ENCODE measurements at places on chromosomes 3 and 15.
A peak's percentile ranks its signal among the peaks of the same experiment; 100 is the strongest.

DNA sequence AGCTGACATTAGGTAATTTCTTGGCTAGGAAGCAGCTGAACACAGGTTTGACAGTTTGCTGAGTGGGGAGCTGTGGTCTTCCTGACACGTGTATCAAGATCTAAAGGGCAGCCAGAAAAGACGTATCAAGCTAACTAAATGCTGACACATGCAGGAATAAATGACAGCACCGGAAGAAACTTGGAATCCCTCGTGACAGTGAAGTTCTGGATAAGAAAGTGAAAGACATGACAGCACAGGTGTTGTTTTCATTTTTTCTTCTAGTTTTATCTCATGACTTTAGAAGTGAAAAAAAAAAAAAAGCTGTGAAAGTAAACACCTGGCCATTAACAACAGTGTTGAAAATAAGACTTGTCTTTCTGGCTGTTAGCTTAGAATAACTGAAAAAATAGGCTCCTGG is 48.7 kb downstream of the FGF7 start:
- DNase-seq, result no peak

- no peak for DNase-seq
Measured at GRCh38 chr15:60352525-60352924, 45.3 kb downstream of the ANXA2 start.

DNA sequence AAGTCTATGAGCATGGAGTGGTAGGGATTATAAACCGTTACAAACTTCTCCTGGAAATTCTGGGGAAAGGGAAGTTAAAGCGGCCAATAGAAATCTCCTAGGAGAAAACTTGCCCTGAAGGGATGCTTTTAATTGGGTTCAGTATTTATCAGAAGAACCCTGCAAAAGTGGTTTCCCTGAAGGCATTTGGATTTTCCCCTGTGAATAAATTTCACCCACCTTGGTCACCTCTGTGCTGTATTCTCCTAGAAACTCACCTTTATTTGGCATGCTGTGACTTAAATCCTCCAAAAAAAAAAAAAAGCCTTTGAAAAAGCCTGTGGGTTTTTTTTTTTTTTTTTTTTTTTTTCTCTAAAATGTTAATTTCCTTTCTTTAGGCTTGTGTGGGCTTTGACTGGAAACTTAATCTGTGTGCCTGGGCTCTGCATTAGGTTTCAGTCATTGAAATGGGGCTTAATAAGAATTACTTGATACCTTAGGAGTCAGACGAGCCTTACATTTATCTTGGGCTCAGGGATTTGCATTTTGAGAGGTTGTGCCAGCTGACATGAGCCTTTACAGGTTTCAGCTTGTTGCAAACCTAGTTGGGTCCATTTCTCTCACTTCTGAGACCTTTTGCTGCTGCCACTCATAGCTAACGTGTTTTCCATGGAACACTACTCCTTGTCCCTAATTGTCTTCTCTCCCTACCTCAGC is 22.0 kb downstream of the TGFBR2 start:
- DNase-seq, result no peak

GRCh38 chr3:143334231-143334630 is 214.7 kb downstream of the CHST2 start:
- no peak for DNase-seq

- DNase-seq, result no peak
Measured at GRCh38 chr3:194176274-194176991, 40.5 kb downstream of the HES1 start.

DNA sequence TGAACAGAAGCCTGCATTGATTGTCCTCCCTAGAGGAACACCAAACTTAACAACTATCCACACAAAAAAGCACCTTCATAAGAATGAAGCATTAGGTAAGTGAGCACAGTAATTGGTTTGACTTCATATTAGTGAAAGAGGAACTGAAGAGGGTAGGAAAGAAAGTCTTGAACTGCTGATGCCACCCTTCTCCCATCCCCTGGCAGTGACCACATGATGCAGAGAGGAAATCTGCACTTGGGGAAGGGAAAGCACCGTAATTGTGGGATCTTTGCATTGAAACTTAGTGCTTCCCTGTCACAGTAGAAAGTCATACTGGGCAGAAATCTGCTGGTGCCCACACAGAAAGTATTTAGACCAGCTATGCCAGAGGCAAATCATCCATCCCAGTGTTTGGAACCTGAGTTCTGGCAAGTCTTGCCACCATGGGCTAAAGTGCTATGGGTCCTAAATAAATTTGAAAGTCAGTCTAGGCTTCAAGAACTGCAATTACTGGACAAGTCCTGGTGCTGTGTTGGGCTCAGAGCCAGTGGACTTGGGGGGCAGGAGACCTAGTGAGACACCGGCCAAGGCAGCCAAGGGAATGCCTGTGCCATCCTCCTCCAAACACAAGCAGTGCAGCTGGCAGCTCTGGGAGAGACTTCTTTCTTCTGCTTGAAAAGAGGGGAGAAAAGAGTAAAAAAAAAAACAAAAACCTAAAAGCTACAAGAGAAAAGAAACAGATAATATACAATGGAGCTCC is 63.6 kb downstream of the SLC15A2 start:
- DNase-seq, result no peak

- no peak for DNase-seq
Measured at GRCh38 chr15:59180945-59181600, 25.6 kb upstream of the LDHAL6B start.

- DNase-seq, result no peak
Measured at GRCh38 chr3:150341891-150342290, 66.2 kb upstream of the TSC22D2 start.

- peak; percentile 32 for DNase-seq
Measured at GRCh38 chr3:143121241-143122088, 1.9 kb downstream of the CHST2 start.

DNA sequence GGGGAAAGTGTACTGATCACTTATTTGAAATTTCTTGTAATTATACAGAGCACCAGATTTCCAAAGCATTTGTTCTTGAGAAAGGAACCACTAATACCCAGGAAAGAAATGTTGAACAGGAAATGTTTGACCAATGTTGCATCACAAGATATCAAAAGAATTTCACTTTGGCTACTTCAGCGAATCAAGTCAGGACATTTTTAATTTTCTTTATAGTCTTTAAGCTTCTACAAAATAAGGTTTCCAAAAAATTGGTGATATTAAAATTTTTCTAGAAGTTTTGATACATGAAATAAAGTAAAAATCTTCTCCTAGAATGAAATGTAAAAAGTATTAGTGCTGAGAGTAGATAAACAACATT is 421.9 kb downstream of the MECOM start:
- DNase-seq, result no peak

GRCh38 chr15:74828835-74829234 is 2.4 kb downstream of the CPLX3 start:
- DNase-seq, result peak; percentile 21

DNA sequence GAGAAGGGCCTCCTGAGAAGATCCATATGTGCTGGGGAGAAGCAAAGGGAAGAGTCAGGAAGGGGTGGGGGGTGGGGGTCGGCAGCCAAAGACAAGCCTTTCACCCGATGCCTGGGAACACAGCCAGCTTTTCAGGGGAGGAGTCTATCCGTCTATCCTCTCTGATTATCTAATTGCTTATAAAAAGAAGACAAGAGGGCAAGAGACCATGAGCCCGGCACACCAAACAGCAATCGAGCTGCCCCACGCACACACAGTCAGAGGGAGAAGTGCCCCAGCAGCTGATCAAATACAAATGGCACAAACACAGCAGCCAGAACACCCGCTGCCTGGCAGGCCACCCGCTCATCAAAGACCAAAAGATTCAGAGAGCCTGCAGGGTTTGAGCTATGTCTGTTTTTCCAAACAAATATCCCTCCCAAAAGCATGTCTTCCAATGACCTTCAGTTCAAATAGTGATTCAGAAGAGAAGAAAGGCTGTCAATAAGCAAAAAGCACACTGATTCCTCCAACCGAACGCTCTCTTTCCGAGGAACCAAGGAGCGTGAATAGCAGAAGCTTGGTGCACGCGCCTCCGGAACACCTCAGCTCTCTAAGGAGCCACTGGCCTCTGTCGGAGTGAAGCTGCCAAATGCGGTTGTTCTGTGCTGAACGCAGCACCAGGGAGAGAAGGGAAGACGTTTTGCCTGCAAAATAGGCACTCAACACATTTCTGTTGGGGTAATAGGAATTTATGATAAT is 419.2 kb downstream of the OCA2 start:
- DNase-seq, result no peak

- no peak for DNase-seq
Measured at GRCh38 chr3:50050361-50050760, 38.4 kb upstream of the RBM5 start.

- no peak for DNase-seq
Measured at GRCh38 chr3:11507719-11508118, 136.0 kb downstream of the VGLL4 start.

DNA sequence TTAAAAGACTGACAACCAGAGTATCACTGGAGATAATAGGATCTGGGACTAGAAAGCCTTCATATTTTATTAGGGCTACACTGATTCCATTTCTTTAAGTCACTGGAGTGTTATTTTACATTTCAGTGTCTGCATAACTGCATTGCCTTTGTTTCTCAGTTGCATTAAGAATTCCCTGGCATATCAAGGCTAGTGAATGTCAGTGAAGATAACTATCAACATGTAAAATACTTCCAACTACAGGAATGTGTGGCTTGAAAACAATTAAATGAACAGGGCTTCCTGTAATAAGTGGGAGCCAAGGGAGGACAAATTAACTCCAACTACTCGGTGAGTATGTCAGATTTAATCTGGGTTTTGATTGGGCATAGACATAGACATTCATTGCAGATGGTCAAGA is 628.5 kb downstream of the ROBO2 start:
- no peak for DNase-seq

GRCh38 chr3:16060358-16060852 is 114.1 kb upstream of the GALNT15 start:
- no peak for DNase-seq

DNA sequence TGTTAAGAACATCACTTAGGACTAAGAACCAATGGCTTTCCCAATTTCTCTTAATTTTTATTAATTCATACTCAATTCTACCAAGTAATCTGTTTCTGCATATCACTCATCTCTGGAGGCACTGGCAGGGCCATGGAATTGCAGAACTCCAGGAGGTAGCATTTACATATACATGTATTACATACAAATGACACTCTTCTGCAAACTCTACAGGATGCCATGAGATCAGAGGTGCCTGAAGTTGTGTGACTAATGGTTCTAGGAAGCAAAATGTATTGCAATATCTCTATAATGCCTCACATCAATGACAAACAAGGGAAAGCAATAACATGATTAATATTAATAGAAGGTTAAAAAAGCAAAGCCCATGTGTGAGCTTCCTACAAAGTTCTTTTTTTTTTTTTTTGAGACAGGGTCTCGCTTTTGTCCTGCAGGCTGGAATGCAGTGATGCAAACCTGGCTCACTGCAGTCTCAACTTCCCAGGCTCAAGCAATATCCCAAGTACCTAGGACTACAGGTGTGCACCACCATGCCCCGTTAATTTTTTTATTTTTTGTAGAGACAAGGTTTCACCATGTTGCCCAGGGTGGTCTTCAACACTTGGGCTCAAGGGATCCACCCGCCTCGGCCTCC is 33.0 kb downstream of the DENND6A start:
- no peak for DNase-seq

DNA sequence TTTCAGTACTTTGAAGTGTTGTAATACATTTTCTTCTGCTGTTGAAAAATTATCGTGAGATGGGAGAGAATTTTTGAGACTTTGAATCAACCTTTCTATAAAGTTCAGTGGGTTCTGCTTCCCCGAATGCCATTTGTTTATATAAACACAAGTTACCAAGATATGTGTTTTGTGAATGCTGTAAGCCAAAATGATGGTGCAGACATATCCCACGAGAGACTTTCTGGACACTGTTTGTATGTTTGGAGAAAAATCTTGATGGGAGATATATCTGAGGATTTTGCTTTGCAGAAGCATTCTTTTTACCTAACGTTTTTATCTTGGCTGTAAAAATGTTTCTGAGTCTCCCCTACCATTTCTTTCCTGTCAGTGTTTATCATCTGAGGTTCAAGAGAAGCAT is 526.6 kb upstream of the ZNF717 start:
- no peak for DNase-seq

DNA sequence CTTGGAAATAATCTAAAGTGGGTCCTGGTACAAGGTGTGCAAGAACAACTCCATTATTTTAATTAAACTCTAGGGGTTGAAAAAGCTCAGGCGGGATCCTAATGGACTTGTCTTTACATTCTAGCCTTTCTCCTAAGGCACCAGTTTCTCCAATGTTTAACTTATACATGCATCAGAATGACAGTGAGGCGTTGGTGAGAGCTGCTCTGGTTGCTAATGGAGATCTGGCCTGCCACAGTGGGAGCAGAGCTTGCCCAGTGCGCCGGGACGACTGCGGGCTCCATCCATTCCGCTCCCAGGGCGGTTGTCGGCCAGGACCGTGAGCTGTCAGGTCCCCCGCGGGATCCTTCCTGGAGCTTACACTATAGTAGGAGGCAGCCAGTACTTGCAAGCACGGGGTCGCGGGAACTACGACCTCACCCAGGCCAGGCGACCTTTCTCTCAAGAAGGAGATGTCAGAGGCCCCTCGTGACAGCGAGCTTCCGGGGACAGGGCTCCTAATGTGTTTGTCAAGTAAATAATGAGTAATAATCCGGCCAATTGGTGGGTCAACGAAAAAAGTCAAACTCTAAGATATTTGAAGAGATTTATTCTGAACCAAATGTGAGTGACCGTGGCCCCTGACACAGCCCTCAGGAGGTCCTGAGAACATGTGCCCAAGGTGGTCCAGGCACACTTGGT is 991 bp upstream of the HIGD1A start:
- no peak for DNase-seq

GRCh38 chr15:52567871-52568600 is 794 bp downstream of the ARPP19 start:
- DNase-seq, result no peak

GRCh38 chr3:25460751-25461150 is 32.7 kb downstream of the RARB start:
- no peak for DNase-seq

DNA sequence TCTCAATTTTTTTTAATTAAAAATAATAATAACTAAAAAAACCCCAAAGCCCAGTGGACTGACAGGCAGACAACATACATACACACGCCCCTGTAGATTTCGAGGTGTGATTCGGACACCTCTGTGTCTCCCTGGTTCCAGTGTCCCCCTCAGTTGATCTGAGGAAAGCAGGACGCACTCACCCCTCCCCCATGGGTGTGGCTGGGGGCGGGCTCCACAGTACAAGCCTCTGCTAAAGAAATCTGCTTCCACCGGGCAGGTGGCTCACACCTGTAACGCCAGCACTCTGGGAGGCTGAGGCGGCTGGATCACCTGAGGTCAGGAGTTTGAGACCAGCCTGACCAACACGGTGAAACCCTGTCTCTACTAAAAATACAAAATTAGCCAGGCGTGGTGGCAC is 33.8 kb upstream of the BLM start:
- no peak for DNase-seq

GRCh38 chr3:9194509-9195184 is 54.8 kb downstream of the SRGAP3 start:
- no peak for DNase-seq

GRCh38 chr15:70770863-70771262 is 7.5 kb upstream of the UACA start:
- no peak for DNase-seq

DNA sequence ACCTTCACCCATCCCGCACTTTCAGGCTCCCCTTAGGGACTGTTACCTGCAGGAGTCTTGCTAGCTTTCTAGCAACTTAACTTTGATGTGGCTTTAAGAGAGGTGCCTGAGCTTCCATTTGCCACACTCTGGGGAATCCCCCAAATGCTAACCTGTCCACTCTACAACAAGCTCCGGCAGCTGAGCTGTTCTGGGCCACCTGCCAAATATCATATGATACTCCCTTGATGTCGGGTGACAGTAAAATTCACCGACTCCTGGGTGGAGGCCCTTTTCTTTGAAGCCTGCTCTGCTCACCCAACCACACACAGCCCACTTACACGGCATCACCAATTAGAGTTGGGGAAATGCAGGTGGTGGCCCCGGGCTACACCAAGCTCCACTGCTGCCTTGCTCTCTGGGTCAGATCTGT is 38.0 kb upstream of the XCR1 start:
- no peak for DNase-seq
